ENCODE measurements at places on chromosomes 1 and 21. TPM values are rescaled to one million over a fixed set of nuclear protein-coding genes. Genes with fewer than 3 reads are reported as not detected.

Gene MAP3K21
- 1.8 TPM for total RNA-seq

Gene NFIA
- total RNA-seq = 75.6 TPM

DNA sequence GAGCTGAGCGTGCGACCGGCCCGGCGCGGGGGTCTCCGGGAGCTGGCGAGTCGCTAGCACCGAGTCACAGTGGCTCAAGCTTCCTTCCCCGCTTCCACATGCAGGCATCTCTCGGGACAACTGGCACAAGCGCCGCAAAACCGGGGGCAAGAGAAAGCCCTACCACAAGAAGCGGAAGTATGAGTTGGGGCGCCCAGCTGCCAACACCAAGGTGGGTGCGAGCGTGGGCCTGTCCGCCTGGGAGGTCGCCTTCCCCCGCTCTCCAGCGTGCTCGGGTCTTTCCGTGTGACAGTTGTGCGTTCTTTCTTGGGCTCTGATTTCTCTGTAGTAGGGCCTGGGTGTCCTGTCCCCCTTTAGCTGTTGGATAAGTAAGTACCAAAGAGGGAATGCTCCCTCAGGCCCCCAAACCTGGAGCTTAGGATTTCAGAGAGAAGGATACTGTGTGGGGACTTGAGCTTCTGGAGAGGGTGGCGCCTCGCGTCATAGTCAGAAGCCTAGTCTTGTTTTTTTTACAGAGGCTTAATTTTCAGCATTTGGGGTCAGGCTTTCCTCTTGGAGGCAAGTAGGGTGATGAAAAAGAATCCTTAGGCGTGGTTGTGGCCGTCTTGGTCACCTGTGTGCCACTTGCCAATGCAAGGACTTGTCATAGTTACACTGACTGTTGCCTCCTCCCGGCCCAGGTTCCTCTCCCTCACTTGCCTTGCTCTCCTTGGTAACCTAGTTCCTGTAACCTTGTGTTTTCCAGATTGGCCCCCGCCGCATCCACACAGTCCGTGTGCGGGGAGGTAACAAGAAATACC is 790 bp downstream of the RPS8 start:
- peaks cover 22% of the 10 kb centered on the region for H3K4me1 ChIP-seq
- H3K27me3 ChIP-seq = no peaks in the 10 kb centered on the region

DNA sequence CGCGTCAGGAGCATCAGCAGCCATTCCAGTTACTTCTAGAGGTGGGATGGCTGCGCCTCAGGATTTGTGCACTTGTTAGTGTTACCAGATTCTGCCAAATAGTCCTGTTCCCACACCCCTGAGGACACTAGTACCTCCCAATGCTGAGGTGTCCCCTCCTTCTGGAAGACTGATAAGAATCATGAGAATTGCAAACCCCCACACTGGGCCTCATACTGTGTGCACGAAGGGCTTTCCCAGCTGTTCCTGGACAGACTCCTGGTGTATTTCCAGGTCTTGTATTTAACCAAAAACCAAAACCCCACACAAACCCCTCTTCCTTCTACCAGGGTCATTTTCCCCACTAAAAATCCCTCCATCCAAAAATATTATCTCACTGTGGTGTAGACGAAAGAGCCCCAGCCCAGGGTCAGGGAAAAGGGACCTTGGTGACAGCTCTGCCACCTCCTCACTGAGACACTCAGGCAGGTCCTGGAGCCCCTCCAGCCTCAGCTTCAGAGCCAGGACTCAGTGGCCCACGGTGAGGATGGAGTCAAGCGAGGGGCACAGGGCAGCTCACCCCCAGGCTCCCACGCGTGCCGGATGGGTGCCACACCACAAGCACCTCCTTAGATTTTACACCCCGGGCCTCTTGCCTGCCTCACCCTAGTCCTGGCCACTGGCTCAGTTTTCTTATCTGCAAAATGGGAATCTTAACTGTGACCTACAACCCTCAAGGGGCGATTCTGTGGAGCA is 131.4 kb upstream of the RUNX3 start:
- no peaks in the 10 kb centered on the region for H3K36me3 ChIP-seq
- peaks cover 10% of the 10 kb centered on the region for H3K27me3 ChIP-seq
- no peak overlapping the region for H3K27ac ChIP-seq
- no peak for DNase-seq
- H3K4me1 ChIP-seq = no peaks in the 10 kb centered on the region

GRCh38 chr1:44673675-44674112 is 587 bp downstream of the TMEM53 start:
- H3K4me3 ChIP-seq = peak overlapping the region; percentile 75
- H3K36me3 ChIP-seq = peaks cover 3% of the 10 kb centered on the region
- DNase-seq = no peak
- no peaks in the 10 kb centered on the region for H3K27me3 ChIP-seq
- peak overlapping the region; percentile 93 for H3K27ac ChIP-seq
